Gastroesophageal sphincter (tissue), 4 donors: ENCODE measurements at places on chromosomes 16 and 17.

GRCh38 chr16:87053016-87053982 is 263.9 kb downstream of the C16orf95 start:
- ATAC-seq, result peak; percentile 64

DNA sequence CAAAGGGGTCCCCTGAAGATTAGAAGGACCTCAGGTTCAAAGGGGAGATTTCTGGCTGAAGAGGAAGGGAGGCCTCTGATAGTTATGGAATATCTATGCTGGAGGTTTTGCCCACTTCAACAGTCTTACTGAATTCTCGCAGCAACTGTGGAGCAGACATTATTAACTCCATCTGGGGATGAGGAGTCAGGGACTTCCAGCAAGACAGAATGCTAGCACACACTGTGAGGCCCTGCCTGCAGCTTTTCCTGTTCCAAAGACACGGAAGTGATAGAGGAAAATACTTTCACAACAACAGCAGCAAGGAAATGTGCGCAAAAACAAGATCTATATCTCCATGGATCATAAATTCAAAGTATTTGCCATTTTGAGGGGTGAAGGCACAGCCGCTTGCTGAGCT is 72.8 kb downstream of the RPH3AL start:
- no peak for ATAC-seq

GRCh38 chr16:89367538-89367915 is 122.8 kb downstream of the ANKRD11 start:
- ATAC-seq, result no peak

DNA sequence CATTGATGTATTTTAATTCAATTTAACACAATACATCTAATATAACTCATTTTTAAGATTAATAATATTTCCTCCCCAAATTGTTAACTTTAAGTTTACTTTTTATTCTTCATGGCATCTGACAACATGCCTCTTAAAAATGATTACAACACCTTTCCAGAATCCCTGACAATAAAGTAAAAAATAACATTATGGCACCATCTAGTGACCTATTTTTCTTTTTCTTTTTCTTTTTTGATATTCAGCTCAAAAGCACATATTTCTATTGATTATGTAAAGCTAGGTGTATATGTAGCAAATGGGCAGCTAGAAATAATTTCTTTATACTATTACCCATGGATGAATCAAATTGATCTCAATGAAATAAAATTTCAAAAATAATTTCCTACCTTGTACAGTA is 834.3 kb upstream of the CDH8 start:
- ATAC-seq, result no peak

- ATAC-seq, result no peak
Measured at GRCh38 chr17:57925361-57925990, 29.7 kb downstream of the CUEDC1 start.

DNA sequence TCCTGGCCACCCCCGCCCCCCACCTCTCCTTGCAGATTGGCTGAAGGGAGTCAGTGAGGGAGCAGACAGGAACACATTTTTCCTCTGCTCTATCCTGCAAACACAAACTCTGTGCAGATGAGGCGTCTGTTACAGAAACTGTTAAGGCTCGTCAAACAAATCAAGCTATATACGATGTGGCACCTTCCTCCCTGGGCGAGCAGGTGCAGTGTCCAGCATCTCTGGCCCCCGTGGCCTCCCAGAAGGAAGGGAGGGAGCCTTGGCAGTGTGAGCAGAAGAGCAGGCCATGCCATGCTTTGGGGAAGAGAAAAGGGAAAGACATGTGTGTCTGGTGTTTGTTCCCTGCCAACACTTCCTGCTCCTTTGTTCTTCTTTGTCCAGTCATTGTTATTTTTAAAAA is 267.8 kb downstream of the UTP18 start:
- ATAC-seq, result no peak

DNA sequence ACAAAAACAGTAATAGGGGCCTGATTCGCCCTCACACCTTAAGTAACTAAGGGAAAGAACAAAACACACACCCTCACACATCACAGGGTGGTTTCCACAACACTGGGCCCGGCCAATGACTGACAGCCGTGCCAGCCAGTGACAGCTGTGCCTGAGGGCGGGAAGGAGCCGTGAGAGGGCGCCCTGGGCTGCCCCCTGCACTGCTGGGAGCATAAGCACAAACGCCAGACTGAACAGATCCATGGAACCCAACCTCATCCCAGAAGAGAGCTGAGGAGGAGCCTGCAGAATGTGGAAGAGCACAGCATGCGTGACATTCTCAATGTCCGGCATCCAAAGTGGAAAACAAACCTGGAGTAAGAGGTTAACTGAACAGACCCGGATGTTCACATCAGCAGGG is 16.0 kb downstream of the CSNK1D start:
- ATAC-seq, result peak; percentile 79

GRCh38 chr16:75114946-75115825 is 1.4 kb downstream of the LDHD start:
- ATAC-seq, result no peak

GRCh38 chr17:80279895-80280294 is 19.2 kb downstream of the RNF213 start:
- peak; percentile 55 for ATAC-seq

DNA sequence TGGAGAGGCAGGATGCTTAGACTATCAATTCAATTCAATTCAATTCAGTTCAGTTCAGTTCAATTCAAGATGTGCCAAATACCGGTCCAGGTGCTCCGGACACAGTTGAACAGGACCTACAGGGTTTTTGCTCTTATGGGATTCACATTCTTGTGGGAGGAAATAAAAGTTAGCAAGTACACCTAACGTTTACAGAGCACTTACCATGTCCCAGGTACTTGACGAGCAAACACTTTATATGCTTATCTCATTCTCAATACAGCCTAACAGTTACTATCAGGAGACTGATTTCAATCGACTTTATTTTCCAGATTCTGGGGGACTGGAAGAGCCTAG is 467 bp upstream of the GDE1 start:
- ATAC-seq, result no peak

GRCh38 chr16:54886078-54886477 is 44.6 kb upstream of the IRX5 start:
- no peak for ATAC-seq

DNA sequence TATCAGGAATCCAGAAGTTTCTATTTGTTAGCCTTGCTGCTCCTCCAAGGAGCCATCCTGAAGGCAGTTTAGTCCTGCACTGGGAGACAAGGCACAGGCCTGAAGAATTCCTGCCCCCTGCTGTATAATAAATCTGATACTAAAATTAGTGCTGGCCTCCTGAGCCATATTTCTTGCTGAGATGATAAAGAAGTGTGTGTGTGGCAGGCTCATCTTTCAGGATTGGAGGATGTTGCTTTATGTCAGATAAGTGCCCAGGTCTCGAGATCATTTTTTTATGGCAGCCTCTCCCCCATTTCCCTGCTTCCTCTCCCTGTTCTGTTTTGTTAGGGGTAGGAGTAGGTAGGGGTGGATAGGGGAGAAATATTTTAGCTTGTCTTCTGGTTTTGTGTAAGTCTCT is 26.0 kb downstream of the MSI2 start:
- ATAC-seq, result no peak

DNA sequence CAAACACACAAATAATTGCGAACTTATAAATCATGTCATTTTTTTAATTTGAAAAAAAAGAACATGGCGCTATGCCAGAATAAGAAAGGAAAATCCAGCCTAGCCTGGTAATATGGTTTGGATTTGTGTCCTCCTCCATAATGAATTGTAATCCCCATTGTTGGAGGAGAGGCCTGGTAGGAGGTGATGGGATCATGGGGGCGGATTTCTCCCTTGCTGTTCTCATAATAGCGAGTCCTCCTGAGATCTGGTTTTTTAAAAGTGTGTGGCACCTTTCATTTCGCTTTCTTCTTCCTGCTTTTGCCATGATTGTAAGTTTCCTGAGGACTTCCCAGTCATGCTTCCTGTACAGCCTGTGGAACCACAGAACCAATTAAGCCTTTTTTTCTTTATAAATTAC is 65.9 kb upstream of the TANC2 start:
- ATAC-seq, result no peak

GRCh38 chr17:73635101-73635817 is 9.0 kb downstream of the SDK2 start:
- no peak for ATAC-seq

DNA sequence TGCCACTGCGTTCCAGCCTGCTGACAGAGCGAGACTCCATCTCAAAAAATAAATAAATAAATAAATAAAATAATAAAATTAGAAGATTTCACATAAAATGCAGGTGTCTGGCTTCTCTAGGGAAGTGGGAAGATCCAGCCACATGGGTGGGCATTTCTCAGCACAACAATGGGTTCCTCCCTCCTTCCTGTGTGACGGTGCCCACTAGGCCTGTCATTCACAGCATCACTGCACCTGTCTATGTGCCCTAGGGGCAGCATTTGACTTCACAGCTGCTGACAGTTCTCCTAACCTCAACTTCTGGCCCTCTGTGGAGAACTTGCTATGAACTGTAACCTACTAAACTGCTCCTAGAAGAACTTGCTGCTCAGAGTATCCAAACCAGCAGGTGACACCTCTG is 3.0 kb downstream of the ABHD15 start:
- ATAC-seq, result no peak

DNA sequence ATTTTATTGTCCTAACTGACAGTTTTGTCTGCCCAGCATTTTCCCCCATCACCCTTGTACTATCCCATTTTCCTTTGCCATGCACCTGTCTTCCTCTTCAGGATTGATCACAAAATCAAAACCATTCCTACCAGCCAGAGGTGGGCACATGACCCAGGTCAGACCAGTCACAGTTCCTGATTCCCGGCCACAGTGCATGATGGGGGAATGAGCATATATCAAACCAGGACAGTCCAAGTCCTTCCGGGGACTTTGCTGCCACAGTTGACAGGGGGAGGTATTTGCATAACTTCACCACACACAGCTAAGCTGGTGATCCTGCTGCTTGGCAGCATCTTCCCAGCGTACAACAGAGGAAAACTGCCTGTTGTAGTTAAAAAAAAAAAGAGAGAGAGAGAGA is 493.9 kb downstream of the WWOX start:
- ATAC-seq, result no peak

GRCh38 chr16:80027007-80027965 is 426.7 kb upstream of the MAF start:
- ATAC-seq, result peak; percentile 84

GRCh38 chr16:11597235-11598095 is 10.7 kb upstream of the LITAF start:
- ATAC-seq, result peak; percentile 29

GRCh38 chr16:57102888-57103851 is 10.8 kb downstream of the CPNE2 start:
- no peak for ATAC-seq

DNA sequence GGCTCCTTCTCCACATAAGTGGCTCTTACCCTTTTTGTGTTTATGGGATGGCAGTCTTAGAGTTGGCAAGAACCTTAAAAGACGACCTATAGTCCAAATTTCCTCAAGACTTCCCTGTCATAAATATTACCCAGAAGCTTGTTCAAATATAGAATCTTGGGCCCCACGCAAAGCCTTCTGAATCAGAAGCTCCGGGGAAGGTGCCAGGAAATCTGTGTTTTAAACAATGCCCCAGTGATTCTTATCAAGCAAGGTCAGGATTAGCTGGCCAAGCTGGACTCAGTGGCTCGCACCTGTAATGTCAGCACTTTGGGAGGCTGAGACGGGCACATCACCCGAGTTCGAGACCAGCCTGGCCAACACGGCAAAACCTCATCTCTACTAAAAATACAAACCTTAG is 85.7 kb downstream of the TIMM22 start:
- ATAC-seq, result no peak

- no peak for ATAC-seq
Measured at GRCh38 chr16:89407282-89407924, 83.0 kb downstream of the ANKRD11 start.

- no peak for ATAC-seq
Measured at GRCh38 chr17:68231541-68231940, 16.3 kb upstream of the AMZ2 start.
